ENCODE measurements at places on chromosomes 2 and 18.

DNA sequence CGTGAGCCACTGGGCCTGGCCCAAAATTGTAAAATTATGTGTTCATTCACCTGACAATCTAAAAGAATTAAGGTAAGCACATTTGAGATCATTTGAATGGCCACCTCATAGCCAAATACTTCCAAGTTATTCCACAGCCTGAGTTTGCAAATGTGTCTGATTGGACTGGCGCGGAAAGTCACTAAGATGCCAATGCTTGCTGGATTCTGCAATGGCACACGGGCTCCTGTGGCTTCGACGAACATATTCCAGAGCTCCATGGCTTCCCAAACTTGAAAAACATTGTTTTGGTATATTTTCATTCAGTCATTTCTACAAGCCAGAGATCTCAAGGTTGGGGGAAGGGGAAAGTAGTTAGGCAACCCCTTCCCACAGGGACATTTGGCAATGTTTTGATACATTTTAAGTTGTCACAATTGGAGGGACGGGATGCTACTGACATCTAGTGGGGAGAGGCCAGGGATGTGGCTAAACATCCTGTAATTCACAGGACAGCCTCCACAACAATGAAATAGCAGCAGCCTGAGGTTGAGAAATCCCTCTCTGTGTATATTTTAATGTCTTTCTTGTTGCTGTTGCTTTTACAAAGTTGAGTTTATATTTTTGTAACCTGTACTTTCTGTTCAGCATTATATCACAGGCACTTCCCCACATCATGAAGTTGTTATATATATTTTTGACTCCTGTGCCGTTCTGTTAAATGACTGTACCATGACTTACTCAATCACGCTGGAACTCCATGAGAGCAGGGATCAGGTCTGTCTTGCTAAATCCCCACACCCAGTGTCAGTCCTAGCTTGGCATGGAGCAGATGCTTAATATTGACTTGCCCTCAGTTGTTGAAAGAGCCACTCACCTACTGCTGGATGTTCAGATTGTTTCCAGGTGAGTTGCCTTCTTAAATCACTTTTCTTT is 56.9 kb downstream of the COL4A4 start:
- no peak for DNase-seq

DNA sequence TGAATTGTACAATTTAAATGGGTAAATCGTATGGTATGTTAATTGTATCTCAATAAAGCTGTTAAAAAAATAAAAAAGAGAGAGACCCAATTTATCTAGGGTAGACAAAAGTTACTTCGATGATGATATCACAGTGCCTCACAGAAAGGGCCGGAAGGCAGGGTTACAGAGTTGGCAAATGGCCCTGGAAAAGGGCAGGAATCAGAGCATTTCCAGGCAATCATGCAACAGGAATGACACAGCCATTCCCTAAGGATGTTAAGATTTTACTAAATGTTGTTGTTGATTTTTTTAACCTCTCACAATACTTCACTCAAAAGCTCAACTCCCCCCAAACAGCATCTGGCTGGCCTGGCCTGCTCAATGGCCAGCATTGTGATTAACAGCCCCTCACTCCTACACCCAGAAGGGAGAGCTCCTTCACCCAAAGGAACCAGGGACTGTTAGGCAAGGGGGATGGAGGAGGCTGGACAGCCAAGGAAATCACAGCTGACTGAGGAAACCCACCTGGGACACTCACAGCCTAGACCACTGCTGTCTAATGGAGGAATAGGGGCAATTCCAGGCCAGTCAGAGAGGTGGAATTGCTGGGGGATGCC is 7.7 kb upstream of the SP100 start:
- no peak for DNase-seq

GRCh38 chr18:48105317-48105716 is 174.9 kb upstream of the SMAD2 start:
- no peak for DNase-seq

- DNase-seq: no peak
These were observed 128.0 kb upstream of the BOD1L2 start for GRCh38 chr18:57018845-57019244.

DNA sequence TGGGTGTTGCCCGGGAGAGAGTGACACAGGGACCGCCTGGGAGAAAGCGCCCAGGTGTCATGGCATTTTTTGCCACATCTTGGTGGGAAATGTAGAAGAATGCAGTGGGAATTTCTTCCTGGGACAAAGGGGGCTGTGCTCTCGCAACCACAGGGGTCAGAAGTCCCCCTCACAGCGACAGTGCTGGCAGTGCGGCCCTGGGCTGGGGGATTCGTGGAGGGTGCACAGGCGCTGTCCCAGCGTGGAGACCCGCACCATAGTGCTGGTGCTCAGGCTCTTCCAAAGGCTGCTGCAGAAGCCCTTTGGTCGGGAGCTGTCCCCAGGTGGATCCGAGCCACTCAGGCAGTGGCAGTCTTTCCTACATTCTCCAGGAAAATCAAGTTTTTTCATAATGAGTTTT is 128.8 kb upstream of the SOX11 start:
- no peak for DNase-seq

DNA sequence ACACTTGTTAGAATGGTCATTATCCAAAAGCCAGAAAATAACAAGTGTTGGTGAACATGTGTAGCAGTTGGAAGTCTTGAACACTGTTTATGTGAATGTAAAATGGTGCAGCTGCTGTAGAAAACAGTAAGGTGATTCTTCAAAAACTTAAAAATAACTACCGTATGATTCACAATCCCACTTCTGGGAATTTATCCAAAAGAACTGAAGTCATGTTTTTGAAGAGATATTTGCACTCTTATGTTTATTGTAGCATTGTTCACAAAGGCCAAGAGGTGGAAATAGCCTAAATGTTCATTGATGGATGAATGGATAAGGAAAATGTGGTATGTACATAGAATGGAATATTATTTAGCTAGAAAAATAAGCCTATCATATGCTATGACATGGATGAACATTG is 6.3 kb upstream of the SPP2 start:
- no peak for DNase-seq

DNA sequence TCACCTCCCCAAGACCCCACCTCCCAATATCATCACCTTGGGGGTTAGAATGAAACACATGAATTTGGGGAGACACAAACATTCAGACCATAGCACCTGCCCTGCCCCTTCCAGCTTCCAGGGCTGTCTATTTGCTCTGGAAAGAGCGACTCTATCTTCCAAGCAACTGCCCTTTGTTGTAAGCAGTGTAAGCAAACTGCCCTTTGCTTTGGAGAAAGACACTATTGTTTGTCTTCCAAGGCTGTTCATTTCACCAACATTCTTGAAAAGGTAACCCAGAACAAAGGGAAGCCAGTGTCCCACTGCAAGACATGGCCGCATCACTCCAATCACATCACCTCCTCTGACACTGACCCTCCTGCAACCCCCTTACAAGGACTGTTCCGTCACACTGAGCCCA is 16.9 kb upstream of the SEH1L start:
- DNase-seq: no peak

DNA sequence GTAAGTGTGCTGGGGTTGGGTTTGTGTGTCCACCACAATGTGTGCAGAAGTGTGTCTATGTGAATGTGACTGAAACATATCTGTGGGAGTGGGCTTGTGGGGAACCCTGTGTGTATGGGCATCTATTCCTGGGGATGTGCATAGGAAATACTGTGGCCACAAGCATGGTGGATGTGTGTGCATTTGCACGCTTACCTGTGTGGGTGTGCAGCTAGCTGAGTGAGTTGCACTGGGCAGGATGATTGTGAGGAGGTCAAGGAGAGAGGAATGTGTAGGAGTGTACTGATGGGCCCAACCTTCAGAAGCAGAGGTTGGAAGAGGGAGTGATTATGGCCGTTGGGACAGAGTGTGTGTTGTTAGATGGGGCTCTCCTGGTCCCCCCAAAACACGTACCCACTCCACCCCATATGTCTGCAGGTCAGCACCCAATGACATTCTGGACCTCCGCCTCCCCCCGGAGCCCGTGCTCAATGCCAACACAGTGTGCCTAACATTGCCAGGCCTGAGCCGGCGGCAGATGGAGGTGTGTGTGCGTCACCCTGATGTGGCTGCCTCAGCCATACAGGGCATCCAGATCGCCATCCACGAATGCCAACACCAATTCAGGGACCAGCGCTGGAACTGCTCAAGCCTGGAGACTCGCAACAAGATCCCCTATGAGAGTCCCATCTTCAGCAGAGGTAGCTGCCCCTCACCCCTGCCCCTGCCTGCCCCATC is 1.2 kb downstream of the WNT10A start:
- DNase-seq: no peak

DNA sequence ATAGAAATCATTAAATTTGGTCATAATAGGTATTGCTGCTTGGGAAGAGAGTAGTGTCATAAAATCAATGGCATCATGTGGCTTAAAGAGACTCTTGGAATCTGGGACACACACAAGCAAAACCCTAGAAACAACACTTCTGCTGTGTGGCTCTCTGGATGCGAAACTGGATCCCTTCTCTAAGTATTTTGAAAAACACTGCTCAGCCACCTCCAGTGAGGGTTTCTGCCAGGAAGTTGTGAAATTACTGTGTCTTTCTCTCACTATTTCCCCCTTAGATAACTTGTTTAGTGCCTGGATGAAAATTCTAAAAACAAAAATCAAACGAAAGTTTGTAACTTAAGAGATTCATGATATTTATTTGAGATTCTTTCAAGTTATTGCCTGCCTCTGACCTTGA is 163.8 kb downstream of the RHBDD1 start:
- no peak for DNase-seq

DNA sequence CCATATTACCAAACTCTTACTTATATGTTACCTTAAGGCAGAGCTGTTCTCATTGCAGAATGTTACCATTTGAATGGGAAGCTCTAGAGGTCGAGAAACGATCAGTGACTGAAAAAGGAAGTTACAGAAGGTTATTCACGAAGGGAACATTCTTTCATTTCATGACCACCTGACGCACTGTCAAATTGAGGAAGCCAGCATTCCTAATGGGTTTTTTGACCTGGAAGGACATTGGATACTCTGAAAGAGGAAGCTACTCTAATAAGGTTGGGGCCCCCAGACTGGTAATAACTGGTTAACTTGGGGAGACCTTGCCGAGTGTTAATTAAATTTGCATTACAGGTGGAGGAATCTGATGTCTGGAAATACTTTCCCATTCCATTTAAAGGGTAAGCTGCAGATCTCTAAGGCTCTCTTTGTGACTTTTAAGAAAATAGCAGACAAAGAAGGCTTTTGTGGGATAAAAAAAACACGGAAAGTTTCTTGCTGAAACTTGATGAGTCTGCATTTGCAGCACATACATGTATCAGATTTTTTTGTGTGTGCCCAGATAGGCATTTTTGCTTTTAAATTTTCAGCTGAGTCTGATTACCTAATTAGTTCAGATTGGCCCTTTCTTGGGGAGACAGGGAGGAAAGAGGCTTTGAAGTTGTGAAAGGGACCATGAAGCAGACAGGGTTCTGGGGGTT is 137.1 kb downstream of the LTBP1 start:
- DNase-seq: no peak

DNA sequence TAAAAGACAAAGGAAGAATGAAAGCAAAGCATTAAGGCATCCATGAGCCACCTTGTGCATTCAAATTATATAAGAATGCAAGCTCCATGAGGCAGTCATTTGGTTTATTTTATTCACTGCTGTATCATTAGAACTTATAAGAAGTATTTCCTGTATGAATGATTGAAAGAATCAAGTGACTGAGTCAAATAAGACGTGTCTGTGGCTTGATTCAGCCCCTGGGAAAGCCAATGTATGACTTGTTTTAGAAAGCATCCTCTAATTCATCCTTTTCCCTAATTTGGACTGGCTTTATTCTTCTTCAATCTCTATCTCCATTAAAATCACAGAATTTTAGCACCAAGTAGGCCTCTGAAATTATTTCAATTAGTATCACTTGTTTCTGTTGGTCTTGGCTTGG is 461.1 kb downstream of the LPIN1 start:
- DNase-seq: no peak

- no peak for DNase-seq
These were observed 641.7 kb upstream of the NRXN1 start for GRCh38 chr2:51673628-51674027.

DNA sequence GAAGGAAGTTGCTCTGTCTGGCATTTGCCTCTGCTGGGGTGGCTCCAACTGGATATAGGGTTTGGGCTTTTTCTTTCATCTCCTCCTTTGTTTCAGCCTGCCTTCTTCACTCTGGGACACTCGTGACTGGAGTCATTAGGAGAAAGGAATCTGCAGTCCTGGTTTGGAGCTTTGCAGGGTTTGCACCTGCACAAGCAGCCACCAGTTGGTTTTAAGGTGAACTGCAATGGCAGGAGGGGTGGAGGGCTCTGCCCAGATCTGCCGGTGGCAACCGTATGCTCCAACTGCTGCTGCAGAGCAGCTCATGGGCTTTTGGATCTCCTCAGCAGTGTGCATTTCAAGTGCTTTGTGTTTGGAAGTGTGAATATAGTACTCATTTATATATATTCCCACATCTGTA is 131.3 kb upstream of the MGAT5 start:
- DNase-seq: no peak

- DNase-seq: no peak
These were observed 53.4 kb downstream of the WIPF1 start for GRCh38 chr2:174544156-174544555.

GRCh38 chr18:65523461-65523860 is 227.4 kb upstream of the CDH7 start:
- no peak for DNase-seq

- DNase-seq: no peak
These were observed 70.4 kb upstream of the ST3GAL5 start for GRCh38 chr2:85959185-85959584.

GRCh38 chr2:98448441-98449145 is 3.9 kb downstream of the INPP4A start:
- no peak for DNase-seq

- no peak for DNase-seq
These were observed 117.7 kb upstream of the RAB12 start for GRCh38 chr18:8491516-8491915.

GRCh38 chr2:128360711-128361110 is 42.0 kb upstream of the HS6ST1 start:
- no peak for DNase-seq

- DNase-seq: no peak
These were observed 44.7 kb downstream of the THSD7B start for GRCh38 chr2:136809998-136810397.

DNA sequence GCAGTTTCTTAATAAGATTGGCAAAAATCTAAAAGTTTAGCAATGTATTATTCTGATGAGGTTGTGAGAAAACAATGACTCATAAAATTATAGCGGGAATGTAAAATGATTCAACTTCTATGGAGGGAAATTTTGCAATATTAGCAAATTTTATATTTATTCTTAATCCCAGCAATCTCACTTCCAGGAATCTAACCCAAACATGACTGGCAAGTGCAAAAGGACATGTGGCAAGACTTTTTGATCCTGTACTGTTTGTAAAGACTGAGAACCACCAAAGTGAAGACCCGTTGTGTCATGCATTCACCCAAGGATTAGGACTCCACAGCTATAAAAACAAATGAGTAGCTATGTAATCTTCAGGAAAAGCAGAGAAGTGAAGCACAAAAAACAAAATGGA is 234.8 kb upstream of the KYNU start:
- no peak for DNase-seq

- no peak for DNase-seq
These were observed 123.4 kb downstream of the ANKRD30BL start for GRCh38 chr2:132038179-132038882.

GRCh38 chr2:154457286-154457685 is 241.2 kb upstream of the KCNJ3 start:
- no peak for DNase-seq

- no peak for DNase-seq
These were observed 155.8 kb downstream of the CDH7 start for GRCh38 chr18:65906621-65907034.
